AG04450 (cell line): ENCODE measurements at places on chromosomes 11 and 22.
A peak's percentile ranks its signal among the peaks of the same experiment; 100 is the strongest.

- peak; percentile 76 for DNase-seq
Observed at GRCh38 chr11:121466063-121466794, 13.5 kb upstream of the SORL1-AS1 start.

DNA sequence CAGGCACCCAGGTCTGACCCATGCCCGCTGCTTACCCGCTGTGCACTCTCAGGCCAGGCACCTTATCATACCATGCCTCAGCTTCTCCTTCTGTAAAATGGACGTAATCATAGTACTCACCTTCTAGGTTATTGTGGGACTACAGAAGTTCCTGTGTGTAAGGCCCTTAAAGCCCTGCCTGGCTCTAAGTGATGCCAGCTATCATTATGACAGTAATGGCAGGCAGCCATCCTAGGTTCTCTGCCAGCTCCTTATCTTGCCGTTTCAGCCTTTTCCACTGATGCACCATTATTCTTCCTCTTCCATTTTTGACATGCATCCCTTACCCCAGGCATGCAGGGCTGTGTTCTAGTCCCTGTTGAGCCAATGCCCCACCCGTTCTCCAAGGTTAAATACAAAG, 57.9 kb downstream of the DBX1 start:
- no peak for DNase-seq

DNA sequence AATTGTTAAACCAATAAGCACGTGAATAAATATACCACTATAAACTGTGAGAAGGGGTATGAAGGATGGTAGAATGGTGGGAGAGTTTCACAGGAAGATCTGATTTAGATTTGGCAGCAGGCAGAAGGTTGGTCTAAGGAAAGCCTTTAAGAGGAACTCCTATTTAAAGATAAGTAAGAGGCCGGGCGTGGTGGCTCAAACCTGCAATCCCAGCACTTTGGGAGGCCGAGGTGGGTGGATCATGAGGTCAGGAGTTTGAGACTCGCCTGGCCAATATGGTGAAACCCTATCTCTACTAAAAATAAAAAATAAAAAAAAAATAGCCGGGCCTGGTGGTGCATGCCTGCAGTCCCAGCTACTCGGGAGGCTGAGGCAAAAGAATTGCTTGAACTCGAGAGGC, 45.8 kb upstream of the CXCR5 start:
- no peak for DNase-seq

GRCh38 chr11:118050208-118050891, 26.5 kb upstream of the TMPRSS4 start:
- no peak for DNase-seq

DNA sequence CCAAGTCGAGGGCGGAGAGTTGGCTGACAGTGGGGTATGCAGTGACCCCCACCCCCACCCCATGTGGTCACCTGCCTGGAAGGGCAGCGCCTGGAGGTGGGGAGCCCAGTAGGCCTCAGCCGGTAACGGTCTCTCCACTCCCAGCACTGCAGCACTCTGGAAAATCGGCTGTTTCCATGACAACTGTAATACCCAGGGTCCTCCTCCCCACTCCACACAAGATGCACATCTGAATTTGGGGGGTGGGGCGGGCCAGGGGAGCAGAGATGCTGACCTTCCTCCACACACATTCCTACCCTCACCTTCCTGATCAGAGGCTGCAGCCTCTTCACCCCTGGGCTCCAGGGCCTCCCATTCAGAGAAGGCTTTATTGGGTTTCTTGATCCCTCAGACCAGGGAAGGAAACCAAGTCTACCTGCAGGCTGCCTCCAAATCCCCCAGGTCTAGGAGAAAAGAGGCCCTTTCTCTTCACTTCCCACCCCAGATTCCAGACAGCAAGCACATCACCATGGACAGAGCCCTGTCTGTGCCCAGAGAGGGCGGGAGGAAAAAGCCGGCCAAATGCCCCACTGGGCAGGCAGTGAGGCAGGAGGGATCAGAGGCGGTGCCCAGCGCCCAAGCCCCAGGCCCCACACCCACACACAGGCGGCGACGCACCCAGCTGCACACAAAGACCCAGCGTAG, 46.5 kb downstream of the SLC22A12 start:
- no peak for DNase-seq

- no peak for DNase-seq
Observed at GRCh38 chr11:66100272-66101065, 30.4 kb downstream of the PACS1 start.

- peak; percentile 42 for DNase-seq
Observed at GRCh38 chr11:18650859-18651557, 16.9 kb upstream of the SPTY2D1 start.

- no peak for DNase-seq
Observed at GRCh38 chr22:35480627-35481550, 59.7 kb upstream of the RASD2 start.

GRCh38 chr11:108916935-108917334, 252.1 kb downstream of the DDX10 start:
- no peak for DNase-seq

DNA sequence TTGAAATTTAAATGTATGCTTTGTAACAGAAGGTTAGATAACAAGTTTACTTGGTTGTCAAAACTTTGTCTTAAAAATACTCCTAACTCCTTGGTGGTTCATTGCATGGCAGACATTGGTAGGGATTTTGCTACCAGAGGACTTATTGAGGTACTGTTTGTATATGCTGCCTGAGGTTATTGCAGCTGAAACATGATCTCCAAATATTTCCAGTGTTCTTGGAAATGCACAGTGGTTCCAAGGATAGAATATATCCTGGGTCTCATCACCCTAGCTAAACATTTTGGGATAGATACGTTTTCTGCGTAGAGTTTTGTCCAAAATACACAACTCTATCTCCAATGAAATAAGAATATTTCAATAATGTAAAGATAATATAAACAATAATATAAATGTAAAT, 109.2 kb downstream of the RAB38 start:
- DNase-seq, result no peak

DNA sequence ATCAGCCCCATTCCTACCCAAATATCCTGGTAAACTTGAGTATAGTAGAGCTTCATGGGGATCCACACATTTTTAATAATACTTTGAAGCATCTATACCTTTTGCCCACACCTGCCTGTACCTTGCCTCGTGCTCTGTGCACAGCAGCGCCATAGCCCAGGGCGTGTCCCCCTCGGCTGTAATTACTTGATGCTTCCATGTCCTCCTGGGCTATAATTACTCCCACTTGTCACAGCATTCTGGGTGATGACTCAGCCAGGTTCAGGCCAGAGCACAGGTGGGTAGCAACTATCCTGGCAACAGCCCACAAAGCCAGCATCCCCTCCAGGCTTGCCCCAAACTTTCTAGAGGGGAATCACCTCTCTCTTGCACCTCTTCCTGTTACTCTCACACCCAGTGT, 23.7 kb upstream of the SLC36A4 start:
- DNase-seq, result no peak

- no peak for DNase-seq
Observed at GRCh38 chr22:36284171-36284571, 31.2 kb downstream of the APOL1 start.

GRCh38 chr11:58774164-58774593, 42.4 kb upstream of the GLYAT start:
- no peak for DNase-seq

DNA sequence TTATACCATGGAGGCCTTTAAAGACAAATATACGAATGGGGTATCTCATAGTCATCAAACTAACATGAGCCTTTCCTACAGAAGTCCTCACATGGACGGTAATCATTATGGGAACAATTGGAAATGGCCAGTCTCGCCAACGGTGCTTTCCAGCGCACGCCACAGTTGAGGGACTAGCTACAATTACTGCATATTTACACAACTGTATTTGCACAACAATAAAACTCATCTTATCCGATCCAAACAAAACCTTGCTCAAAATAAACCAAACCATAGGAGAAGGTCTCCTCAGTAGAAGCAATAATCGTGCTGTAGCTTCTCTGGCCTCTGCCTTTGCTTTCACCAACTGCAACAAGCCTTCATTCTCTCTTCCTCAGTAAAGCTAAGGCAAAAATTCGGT, 5.9 kb downstream of the CADM1 start:
- DNase-seq, result no peak

GRCh38 chr11:120719348-120719747, 207.8 kb downstream of the GRIK4 start:
- DNase-seq, result no peak

GRCh38 chr22:44595841-44596341, 97.9 kb upstream of the RTL6 start:
- DNase-seq, result no peak

GRCh38 chr11:120581313-120581712, 69.8 kb downstream of the GRIK4 start:
- DNase-seq, result no peak

GRCh38 chr11:58796333-58796732, 48.2 kb downstream of the GLYATL2 start:
- DNase-seq, result no peak

- no peak for DNase-seq
Observed at GRCh38 chr22:40878922-40879321, 17.0 kb upstream of the DNAJB7 start.

- no peak for DNase-seq
Observed at GRCh38 chr11:37968148-37968547, 1370.1 kb upstream of the RAG2 start.

DNA sequence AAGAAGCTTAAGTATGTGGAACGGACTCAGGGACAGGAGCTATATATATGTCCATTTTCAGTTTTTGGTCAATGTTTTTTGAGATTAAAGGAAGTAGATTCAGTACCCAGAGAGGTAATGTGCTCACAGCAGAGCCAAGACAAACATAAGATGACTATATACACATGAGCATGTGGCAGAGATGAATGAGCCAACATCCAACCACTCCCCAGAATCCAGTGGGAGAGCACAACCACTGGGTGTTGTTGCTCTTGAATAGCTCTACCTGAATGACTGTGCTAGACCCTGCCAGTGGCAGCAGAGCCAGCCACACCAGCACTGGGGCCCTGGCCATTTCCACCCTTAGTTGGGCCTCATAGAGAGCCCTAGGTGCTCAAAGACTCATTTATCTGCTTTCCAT, 10.7 kb upstream of the SYTL2 start:
- no peak for DNase-seq

DNA sequence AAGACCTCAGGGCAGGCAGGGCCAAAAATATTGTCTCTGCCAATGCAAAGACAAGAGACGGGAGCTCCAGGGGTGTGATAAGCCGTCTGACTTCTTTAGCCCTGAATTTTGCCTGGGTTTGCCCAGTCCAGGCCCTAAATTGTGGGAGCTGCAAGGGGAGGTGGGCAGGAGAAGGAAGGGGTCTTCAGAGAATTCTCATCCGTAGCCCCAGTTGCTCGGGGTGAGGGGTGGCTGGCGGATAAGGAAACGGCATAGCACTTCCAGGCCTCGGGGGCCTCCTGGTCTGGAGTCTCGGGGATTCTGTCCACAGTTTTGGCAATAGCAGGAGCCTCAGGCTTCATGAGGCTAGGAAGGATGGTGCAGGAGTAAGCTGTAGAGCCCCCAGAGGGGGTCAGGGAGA, 7.4 kb downstream of the CD5 start:
- DNase-seq, result no peak

GRCh38 chr22:24059793-24060192, 48.7 kb downstream of the CABIN1 start:
- no peak for DNase-seq
